Pericardium fibroblast (primary cell): ENCODE measurements at places on chromosomes 12 and 14. TPM values are rescaled to one million over a fixed set of nuclear protein-coding genes. Genes with fewer than 3 reads are reported as not detected.

SIX4 gene
- 2.1 and 9.1 TPM in 2 replicates for total RNA-seq

NEMF gene
- total RNA-seq: 30.4 and 41.9 TPM in 2 replicates

DAO gene
- 5.4 TPM in 1 of 2 replicates, not detected in the other for total RNA-seq

CDH24 gene
- total RNA-seq: 2.2 and 3.5 TPM in 2 replicates

KRT73 gene
- not detected in 2 replicates for total RNA-seq

CLEC4D gene
- not detected in 2 replicates for total RNA-seq

PAH gene
- not detected in 2 replicates for total RNA-seq

FOXN3 gene
- total RNA-seq: 44.1 and 44.2 TPM in 2 replicates

ZNF410 gene
- total RNA-seq: 40.9 and 43.9 TPM in 2 replicates

KRT71 gene
- total RNA-seq: not detected in 2 replicates

SLC8A3 gene
- total RNA-seq: 0.77 TPM in 1 of 2 replicates, not detected in the other

PPP4R4 gene
- total RNA-seq: 0.12 and 0.26 TPM in 2 replicates

BATF gene
- not detected in 2 replicates for total RNA-seq

RNFT2 gene
- 1.5 and 2.9 TPM in 2 replicates for total RNA-seq

FAM222A gene
- 0.43 and 2.1 TPM in 2 replicates for total RNA-seq

PIANP gene
- total RNA-seq: 0.12 TPM in 1 of 2 replicates, not detected in the other

AP5M1 gene
- 7.3 and 18.1 TPM in 2 replicates for total RNA-seq

IGFBP6 gene
- total RNA-seq: 779 and 1,045 TPM in 2 replicates

STAB2 gene
- total RNA-seq: not detected in 2 replicates

OR6C2 gene
- total RNA-seq: not detected in 2 replicates

LMNTD1 gene
- total RNA-seq: not detected in 2 replicates

TTC6 gene
- total RNA-seq: not detected in 2 replicates

CIT gene
- total RNA-seq: 1.1 and 1.5 TPM in 2 replicates

NINJ2 gene
- total RNA-seq: 0.58 and 4.5 TPM in 2 replicates

RNF212B gene
- total RNA-seq: not detected in 2 replicates
